ENCODE measurements at places on chromosomes 1 and 21. TPM values are rescaled to one million over a fixed set of nuclear protein-coding genes. Genes with fewer than 3 reads are reported as not detected.

TP53BP2 gene
- polyA plus RNA-seq: 15.2 TPM

IL12RB2 gene
- 0.53 TPM for polyA plus RNA-seq

TSPAN1 gene
- polyA plus RNA-seq: not detected

IFI44L gene
- 9.3 TPM for polyA plus RNA-seq

KCNJ9 gene
- not detected for polyA plus RNA-seq

FMOD gene
- 0.28 TPM for polyA plus RNA-seq

LRRC3 gene
- 0.14 TPM for polyA plus RNA-seq

HYI gene
- 6.5 TPM for polyA plus RNA-seq

KRTAP11-1 gene
- polyA plus RNA-seq: not detected

COL8A2 gene
- polyA plus RNA-seq: not detected

MAGI3 gene
- 0.36 TPM for polyA plus RNA-seq

CD5L gene
- polyA plus RNA-seq: not detected

AGMAT gene
- 11.8 TPM for polyA plus RNA-seq

ETNK2 gene
- polyA plus RNA-seq: 1.5 TPM

SH3D21 gene
- 0.46 TPM for polyA plus RNA-seq

FCRL2 gene
- 52.3 TPM for polyA plus RNA-seq

C4BPB gene
- polyA plus RNA-seq: not detected

LENEP gene
- polyA plus RNA-seq: not detected

ADAM30 gene
- not detected for polyA plus RNA-seq

POU2F1 gene
- polyA plus RNA-seq: 20.4 TPM

SPTA1 gene
- not detected for polyA plus RNA-seq

FAM177B gene
- polyA plus RNA-seq: 30.0 TPM

NOTCH2 gene
- polyA plus RNA-seq: 46.5 TPM

CADM3 gene
- polyA plus RNA-seq: 0.13 TPM

SPRR2E gene
- polyA plus RNA-seq: not detected

C8A gene
- polyA plus RNA-seq: not detected

OR2M3 gene
- not detected for polyA plus RNA-seq

NBPF20 gene
- 0.41 TPM for polyA plus RNA-seq

SPRR5 gene
- not detected for polyA plus RNA-seq

KLF17 gene
- polyA plus RNA-seq: not detected

TTC39A gene
- not detected for polyA plus RNA-seq

FAM151A gene
- polyA plus RNA-seq: not detected

PRMT6 gene
- 12.9 TPM for polyA plus RNA-seq

NFASC gene
- 0.50 TPM for polyA plus RNA-seq

KRTAP10-7 gene
- not detected for polyA plus RNA-seq

TBX15 gene
- polyA plus RNA-seq: not detected

SYT11 gene
- polyA plus RNA-seq: 4.9 TPM

IGSF3 gene
- not detected for polyA plus RNA-seq

HMGCS2 gene
- polyA plus RNA-seq: not detected
